ENCODE measurements at places on chromosomes 11 and 22.

GRCh38 chr22:39252461-39253434, 8.0 kb upstream of the PDGFB start:
- no peak for DNase-seq

DNA sequence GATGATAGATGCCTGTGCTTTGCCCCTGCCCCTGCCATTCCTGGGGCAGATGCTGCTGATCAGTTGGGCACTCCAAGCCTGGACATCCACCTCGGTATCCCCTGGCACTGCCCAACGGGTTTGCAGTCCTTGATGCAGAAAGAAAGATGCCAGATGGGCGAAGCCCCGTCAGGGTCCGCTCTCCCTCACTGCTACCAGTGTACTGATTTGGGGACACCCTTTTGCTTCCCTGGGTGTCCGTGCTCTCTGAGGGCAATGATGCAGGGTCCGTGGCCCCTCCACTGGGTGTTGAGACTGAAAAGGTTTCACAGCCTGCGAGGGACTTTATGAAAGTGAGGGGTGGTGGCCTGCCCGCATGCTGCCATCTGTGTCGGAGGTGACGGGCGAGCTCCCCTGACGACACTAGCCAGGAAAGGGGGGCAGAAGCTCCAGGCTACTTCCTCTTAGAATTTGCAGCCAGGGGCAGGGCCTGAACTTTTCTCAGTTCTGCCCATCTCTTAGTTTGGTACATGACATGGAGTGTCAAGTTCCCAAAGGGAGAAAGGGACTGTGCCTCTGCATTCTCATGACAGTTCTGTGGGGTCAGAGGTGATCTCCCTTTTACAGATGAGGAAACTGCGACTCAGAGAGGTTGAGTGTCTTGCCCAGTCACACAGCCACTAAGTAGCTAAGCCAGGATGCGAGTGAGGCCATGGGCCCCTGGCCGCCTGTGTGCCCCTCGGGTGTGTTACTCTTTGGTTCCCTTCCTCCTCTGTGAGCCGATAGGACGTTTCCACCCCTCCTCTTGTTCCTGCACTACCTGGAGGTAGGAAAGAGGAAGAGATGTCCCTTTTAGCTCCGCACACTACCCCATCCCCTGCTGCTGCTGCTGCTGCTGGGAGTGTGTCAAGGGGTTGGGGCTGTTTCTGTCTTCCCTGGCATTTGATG, 96.6 kb downstream of the BCR start:
- DNase-seq = no peak

GRCh38 chr11:32792948-32793475, 1.4 kb downstream of the CCDC73 start:
- no peak for DNase-seq

DNA sequence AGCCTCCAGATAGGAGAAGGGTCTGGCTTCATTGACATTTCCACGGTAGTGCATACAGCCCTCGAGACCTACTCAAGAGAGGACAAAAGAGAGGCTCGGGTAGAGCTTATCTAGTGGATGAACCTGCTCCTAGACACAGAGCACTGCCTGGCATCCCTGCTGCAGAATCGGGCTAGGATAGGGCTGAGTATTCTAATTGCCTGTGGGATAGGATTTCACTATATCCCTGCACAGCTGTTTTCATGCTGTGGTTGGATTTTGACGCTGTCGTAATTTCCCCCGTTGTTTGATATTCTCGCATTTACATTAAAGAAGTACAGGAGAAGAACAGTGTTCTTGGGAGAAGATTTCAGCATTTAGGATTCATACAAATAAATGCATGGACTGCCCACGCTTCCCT, 107.8 kb downstream of the KIRREL3 start:
- DNase-seq = no peak

GRCh38 chr11:15836795-15837194, 519.6 kb downstream of the SOX6 start:
- no peak for DNase-seq

DNA sequence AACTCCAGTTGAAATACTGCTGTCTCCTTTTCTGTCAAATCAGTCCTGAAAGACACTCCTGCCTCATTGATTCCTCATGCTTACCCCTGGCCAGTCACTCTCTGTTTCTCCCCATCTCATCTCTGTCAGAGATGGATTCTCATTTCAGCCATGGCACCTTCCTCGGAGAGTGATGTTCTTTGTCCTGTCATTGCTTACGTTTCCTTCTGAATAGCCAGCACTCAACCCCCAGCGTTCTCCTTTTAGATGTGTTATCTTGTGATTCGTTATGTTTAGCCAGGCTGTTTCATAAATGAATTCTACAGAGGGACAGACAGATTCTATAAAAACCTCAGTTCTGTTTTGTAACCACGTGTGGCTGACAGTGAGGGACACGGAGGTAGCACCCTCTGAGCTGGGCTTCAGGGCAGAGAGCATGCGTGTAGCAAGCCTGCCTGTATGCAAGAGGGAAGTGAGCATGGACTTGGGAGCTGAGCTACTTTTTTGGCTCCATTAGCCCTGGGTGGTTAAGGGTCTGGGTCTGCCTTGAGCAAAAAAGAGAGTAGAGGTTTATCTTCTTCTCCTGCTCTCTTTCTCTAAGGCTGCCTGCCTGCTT, 354.6 kb downstream of the DDX10 start:
- no peak for DNase-seq

- no peak for DNase-seq
These were observed 5.5 kb downstream of the C11orf24 start for GRCh38 chr11:68266121-68266891.

DNA sequence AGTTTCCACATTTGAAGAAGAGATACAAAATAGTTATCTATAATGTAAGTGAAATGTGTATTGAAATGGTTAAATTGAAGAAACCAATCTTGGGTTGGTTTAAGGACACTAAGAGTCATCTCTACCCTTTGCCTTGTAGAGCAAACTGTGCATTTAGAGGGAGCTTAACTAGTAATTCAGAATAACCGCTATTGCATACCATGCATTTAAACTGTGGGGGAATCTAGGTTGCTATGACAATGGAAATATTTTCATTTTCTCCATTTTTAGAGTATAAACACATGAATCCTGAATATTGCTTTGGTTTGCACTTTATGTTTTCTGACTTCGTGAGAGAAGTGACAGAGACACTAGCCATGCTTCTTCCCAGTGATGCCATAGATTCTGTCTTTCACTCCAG, 39.7 kb downstream of the FAT3 start:
- DNase-seq = no peak

GRCh38 chr11:87212891-87213290, 175.2 kb downstream of the TMEM135 start:
- no peak for DNase-seq

GRCh38 chr11:62577046-62577714, 3.5 kb upstream of the EEF1G start:
- no peak for DNase-seq

DNA sequence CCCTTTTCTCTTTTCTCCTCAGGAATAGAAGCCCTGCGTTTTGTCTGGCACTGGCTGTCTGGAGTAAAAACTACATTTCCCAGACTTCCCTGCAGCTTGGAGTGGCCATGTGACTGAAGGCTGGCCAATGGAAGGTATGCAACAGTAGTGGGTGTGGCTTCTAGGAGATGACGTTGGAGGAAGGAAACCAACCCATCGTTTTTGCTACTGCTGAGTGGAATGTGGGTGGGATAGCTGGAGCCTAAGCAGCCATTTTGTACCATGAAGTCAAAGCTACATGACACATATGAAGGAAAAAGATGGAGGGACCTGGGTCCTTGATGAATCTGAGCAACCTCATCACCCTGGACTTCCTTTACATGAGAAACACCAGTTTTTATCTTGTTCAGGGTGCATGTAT, 19.6 kb downstream of the FGF3 start:
- no peak for DNase-seq

DNA sequence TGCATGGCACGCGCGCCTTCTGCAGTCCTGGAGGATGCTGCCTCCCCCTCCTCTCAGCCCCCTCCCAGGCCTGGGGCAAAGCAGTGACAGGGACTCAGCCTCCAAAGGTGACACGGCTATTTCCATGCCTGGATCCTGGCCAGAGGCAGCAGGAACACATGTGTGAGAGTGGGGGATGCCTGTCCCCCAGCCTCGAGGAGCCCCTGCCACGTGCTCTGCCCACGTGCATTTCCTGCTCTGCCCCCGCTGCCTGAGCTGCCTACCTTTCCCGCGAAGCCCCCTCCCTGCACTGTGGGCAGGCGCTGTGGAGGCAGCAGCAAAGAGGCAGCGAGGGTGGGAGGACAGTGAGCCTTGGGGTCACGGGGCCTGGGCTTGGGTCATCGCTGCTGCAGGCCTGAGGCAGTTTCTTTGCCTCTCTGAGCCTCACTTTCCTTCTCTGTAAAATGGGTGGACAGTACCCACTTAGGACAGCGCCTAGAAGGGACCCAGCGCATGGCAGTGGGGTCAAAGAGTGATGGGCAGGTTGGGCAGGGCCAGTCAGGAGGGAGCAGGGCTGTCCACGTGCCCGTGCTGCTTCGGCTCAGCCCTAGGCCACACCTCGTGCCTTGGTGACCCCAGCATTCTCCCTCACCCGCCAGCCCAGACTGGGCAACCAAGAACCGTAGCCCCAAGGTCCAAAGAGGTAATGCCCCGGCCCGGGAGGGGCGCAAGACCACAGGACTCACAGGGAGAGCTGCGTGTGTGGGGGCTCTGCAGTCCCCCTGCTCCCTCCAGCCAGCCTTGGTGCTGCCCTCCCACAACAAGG, 48.6 kb downstream of the FLRT1 start:
- DNase-seq = no peak

GRCh38 chr22:25448435-25449051, 115.9 kb upstream of the GRK3 start:
- DNase-seq = peak; percentile 63

GRCh38 chr22:24532075-24532474, 22.9 kb downstream of the GUCD1 start:
- no peak for DNase-seq

DNA sequence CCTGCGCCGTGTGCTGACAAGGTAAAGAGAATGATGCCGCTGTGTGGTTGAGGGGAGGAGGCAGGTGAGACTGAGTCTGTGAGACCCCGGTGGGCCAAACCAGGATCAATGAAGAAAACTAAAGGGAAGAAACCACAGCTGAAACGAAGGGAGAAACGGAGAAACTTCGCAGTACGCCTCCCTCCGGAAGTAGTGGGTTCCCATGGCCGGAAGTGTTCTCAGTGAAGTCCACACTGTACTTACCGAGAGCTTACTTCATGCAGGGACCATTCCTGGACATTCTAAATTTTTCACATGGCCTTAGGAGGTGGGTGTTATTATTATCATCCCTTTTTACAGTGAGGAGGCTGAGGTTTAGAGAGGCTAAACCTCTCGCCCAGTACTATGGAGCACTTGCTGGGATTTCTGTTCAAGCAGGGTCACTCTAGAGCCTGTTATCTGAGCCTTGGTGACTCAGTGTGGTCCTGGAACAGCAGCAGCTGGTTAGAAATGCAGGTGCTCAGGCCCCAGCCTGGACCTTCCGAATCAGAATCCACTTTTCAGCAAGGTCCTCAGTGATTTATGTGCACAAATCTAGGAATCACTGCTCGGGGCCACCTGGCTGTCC, 17.9 kb downstream of the CD5 start:
- DNase-seq = no peak

- no peak for DNase-seq
These were observed 13.8 kb downstream of the JAML start for GRCh38 chr11:118211006-118211405.

DNA sequence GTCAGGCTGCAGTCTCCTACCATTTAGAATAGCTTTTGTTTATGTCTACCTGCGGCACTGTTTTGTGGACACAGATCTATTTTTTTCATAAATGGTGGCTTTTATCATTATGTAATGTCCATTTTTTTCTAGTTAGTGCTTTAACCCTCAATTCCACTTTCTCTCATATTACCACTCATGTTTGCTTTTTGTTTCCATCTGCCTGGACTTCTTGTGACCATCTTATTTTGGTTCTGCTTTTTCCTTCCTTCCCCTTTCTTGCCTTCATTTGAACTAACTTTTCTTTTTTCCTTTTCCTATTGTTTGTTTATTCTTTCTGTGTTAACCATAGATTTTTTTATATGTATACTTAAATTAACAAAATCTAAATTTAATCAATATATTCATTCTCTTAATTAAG, 98.5 kb upstream of the SLC22A12 start:
- DNase-seq = no peak

DNA sequence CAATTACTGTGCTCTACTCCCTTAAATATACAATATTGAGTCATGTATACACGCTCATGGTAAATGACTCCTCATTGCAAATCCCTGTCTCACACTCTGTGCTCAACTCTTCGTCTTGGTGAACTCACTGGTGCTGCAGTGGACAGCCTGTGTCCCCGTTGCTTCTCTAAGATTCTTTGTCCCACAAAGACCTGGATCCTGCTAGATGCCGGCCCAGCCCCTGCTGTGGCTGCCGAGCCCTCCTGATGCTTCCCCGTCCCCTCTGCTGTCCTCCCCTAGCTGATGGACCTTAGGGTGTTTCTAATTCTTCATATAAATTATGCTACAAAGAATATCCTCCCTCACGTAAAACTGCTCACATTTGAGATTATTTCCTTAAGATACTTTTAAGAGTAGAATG, 5.5 kb downstream of the APOL2 start:
- DNase-seq = no peak

- DNase-seq = no peak
These were observed 5.2 kb downstream of the APOL1 start for GRCh38 chr22:36257948-36258670.

- no peak for DNase-seq
These were observed 4.1 kb upstream of the CD82 start for GRCh38 chr11:44561275-44561805.

DNA sequence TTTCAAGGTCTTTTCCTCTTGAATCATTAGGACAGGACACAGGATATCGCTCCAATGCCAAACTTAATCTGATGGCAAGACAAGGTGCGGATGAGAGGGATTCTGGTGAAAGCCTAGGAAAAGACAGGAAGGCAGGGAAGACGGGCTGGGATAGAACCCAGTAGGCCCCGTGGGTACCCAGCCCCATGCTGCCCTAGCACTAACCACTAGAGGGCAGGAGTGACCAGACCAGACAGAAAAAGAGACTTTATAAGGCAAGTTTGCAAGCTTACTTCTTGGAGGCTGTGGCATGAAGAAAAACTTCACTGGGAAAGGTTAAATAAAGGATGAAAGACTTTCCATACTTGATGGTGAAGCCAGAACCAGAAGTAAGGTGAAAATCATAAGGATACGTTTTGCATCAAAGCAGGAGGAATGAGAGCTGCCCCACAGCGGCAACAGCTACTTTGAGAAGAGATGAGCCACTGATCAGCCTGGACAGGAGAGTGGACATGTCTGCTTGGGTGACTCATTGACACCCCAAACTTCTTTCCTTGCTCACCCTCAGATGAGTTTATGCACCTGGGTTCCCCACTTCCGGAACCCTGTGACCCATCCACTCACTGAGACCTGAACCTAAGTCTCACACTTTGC, 39.8 kb downstream of the SYN3 start:
- peak; percentile 84 for DNase-seq

DNA sequence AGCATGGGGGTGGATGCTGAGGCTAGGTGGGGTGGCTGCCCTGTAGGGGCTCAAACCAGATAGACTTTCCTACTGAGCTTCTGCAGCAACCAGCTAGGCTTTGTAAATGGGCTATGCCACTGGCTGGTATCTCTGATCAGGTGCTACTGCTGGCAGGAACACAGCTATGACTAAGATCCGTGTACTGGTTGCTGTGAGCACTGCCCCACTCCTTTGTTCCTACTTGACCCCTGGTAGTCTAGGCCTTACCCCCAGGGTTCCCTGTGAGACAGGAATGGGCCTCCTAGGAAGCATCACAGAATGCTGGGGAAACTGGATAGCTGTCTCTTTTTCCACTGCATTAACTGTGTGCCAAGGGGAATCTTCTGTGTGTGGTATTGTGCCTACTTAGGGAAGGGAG, 58.4 kb upstream of the GAB2 start:
- DNase-seq = no peak

Data from osteocyte (in vitro differentiated cells).